ENCODE measurements at places on chromosomes 3 and 15. TPM values are rescaled to one million over a fixed set of nuclear protein-coding genes. Genes with fewer than 3 reads are reported as not detected.

Gene OCA2
- not detected for total RNA-seq

Gene P2RY1
- not detected for total RNA-seq

DNA sequence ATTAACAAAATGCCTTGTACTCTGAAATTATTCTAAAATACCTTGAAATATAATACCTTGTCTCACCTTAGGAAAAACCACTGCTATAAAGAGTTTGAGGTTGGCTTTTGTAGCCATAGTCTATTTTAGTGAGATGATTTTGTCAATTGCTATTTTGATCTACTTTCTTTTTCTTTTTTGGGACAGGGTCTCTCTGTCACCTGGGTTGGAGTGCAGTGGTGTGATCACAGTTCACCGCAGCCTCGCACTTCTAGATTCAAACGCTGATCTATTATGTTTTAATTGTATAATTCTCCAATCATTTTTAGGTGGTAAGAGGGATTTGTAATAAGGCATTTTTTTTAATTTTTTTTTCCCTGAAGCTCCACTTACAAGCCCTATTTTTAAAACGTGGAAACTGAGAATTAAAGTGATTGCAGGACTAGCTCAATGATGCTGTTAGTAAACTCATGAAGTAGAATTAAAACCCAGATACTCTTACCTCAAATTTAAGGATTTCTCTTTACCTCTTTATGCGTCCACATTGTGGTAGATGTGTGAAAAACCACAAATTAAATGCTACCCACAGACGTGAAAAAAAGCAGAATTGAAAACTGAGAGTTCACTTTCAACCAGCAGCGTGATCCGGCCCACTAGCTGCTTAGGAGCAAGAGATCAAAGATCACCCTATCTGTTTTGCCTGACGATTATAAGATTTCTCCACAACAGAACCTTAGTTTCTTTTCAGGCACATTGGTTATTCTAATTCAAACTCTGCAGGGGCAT lies 384.2 kb downstream of the CGGBP1 start:
- DNase-seq = no peak

DNA sequence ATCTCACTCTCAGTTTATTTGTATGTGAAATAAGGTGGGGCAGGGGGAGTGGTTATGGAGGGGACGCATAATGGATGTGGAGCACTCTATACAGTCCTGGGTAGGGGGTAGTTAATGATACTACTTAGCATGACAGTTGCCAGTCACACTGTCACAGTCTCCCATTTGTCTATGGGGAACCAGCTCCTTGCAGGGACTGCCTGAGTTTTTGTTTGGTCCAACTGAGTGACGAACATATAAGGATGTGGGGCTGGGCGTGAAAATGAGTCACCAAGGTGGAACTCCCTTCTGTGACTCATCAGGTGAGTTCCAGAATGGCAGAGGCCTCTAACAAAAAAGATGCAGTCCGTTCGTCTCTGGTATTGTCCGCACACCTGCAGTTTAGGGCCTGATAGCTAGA lies 235.3 kb upstream of the ST8SIA2 start:
- peak; percentile 34 for DNase-seq

Gene SLC2A2
- not detected for total RNA-seq

DNA sequence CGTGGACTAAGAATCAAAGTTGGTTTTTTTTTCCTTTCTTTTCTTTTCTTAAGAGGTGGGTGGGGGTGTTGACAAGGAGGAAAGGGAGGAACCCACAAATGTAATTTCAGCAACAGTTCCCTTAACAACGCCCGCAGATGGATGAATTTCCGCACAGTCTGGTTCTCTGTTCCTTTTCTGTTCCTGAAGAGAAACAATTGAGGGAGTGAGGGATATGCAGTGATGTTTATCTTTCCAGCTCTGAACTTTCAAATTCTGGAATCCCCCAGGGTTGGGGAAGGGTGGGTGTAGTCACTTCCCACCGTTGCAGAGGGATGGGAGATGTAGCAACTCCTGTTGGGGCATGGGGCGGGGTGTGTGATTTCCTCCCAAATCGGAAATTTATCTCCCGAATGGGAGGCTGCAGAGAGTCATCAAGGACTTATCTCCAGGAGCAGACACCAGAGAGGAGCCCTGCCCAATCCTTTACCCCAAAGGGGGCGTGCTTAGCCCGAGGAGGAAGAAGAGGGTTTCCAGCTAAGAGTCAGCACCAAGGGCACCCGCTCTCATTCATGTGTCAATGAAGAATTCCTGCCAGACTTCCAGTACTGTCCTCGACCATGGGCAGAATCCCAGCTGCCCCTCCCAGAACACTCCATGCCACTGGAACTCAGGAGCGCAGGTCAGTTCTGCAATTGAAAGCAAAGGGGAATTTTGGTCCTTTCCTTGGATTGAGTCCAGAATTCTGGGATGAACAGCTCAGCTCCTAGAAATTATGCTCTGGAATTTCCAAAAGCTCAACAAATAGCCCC lies 35.0 kb upstream of the CFAP161 start:
- DNase-seq = no peak

DNA sequence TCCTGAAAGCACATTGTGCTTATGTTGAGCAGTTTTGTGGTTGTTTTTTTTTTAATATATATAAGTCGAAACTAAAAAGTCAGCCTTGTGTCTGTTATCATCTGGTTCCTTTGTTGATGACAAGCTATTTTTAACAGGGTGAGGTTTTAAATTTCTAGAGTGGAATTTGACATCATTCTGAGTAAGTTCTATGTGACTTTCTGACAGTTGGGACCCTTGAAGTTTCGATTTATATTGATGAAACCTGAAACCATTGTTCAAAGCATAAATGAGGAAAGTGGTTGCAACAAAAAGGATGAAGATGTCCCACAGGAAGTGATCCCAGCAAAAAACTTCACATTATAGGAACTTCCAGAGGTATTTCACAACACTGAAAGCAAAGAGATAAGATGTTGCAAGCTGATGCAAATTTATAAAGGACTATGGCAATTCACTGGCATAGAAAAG lies 94.0 kb downstream of the CYP19A1 start:
- no peak for DNase-seq

Gene XCR1
- total RNA-seq = not detected

GRCh38 chr3:122942239-122942638 lies 85.3 kb downstream of the SEMA5B start:
- DNase-seq = no peak

DNA sequence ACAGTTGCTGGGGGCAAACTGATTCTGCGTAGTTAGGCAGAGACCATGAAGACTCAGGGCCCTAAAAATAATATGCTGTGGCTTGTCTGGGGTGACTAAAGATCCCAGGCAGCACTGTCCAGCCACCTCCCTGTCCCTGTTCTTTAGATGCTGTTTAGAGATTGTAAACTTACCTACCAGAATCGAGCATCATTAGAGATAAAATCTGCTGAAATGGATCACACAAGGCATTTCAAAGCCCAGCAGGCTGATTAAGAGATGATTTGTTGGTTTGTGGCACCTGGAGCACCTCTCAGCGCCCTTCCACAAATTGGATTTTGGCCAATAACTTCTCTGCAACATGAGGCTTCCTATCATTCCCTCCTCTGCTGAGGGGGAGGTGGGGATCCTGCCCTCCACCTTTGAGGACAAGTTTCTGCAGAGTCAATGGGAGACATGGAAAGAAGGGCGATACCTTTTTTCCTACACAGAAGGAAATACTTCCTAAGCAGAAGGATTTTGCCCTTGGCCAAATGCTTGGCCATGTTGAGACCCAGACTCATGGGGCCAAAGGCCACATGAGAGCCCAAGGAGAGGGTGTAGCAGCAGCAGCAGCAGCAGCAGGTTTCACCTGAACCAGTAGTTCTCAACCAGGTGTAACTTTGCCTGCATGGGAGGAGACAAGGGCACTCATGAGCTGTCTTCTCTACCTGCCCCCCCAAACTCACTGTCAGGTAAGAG lies 37.5 kb downstream of the SEMA5B start:
- DNase-seq = no peak

DNA sequence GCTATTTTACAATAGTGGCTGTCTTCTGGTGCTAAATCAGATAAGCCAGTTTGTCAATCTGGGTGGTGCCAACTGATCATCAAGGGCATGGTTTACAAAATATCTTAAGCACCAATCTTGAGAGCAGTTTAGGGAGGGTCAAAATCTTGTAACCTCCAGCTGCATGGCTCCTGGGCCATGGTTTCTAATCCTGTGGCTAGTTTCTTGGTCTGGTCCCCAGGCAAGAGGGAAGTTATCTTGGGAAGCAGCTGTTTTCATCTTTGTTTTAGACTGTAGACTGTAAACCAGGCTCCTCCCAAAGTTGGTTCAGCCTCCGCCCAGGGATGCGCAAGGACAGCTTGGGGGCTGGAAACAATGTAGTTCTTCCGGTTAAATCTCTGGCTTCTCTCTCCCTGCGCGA lies 166.8 kb downstream of the IL1RAP start:
- DNase-seq = no peak

GRCh38 chr3:126885425-126885824 lies 97.5 kb upstream of the PLXNA1 start:
- no peak for DNase-seq

DNA sequence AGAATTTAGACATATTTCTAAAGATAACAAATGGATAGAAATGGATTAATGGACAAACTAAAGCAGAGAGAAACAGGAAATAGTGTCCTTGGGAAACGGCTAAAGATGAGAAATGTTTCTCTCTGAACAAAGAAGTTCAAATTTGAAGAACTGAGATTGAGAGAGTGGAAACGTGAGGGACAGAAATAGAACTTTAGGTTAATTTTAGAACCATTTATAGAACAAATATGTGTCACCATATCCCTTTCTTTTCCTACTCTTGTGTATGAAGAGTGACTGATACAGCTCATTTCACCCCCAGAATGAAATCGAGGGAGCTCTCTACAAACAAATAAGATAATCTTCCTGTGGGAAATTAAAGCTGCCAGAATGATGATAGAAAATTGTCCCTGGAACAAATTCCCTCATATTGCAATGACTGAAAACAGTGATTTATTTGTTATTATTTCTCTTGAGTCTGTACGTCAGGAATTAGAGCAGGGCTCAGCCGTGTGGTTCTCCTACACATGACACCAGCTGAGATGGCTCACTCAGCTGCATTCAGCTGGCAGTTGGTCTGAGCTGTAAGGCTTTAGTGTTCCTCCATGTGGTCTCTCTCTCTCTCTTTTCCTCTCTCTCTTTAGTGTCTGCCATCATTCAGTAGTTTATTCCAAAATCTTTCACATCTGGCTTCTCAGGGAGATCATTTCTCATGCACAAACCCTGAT lies 46.6 kb upstream of the ARPP21 start:
- DNase-seq = no peak

- no peak for DNase-seq
Measured at GRCh38 chr15:89087161-89087829, 961 bp upstream of the ABHD2 start.

DNA sequence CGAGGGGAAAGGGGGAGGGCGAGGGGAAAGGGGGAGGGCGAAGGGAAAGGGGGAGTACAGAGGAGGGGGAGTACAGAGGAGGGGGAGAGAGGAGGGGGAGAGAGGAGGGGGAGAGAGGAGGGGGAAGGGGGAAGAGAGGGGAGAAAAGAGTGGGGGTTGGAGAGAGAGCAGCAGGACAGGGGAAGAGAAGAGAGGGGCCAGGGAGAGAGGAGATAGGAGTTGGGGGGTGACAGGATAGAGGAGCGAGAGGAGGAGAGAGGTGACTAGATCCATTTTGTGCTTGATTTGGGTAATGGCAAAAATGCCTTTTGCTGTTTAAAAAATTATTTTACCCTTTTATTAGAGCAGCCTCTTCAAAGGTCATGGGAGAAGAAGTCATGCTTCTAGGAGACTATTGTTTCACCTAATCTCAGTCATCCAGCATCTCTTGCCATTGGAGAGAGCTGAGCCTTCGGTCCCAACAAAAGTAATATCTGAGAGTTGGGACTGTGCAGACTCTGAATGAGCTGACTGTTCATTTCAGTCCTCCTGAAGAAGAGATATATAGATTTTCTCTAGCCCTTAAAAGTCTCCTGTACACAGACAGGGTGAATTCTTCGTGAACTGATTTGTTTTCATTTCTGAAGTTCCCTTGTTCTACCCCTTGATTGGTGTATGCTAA lies 15.1 kb upstream of the TOP2B start:
- DNase-seq = no peak

Gene CPLX3
- 0.36 TPM for total RNA-seq

Gene SLC51B
- not detected for total RNA-seq

Gene THBS1
- total RNA-seq = 16.1 TPM

DNA sequence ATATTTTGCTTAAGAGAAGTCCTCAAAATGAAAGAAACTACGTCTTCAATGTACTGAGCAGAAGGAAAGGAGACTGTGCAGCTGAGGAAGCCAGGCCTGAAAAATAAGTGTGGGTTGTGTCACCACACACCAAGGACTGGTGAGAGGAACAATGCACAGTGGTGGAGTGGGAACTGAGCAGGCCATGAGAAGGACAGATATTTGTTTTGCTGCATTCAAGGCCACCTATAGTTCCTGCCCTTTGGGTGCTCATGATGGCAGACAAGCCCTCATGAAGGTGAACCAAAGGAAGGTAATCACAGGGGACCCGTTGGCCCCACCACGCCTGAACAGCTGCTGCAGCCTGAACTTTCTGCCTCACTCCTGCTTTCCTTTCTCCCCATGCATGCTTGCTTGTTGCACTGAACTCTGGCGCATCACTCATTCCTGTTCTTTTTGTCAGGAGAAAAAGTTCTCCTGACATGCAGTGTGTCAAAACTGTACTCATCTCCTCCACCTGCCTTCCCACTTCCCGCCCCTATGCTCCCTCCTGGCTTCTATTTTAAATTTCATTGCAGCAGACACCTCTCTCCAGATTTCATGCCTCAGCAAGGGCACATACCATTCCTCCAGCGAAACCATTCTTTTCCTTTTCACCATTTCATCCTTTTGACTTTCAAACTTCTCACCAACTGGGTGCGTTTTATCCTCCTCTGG lies 2.2 kb upstream of the RNF7 start:
- no peak for DNase-seq

Gene SUCNR1
- not detected for total RNA-seq

DNA sequence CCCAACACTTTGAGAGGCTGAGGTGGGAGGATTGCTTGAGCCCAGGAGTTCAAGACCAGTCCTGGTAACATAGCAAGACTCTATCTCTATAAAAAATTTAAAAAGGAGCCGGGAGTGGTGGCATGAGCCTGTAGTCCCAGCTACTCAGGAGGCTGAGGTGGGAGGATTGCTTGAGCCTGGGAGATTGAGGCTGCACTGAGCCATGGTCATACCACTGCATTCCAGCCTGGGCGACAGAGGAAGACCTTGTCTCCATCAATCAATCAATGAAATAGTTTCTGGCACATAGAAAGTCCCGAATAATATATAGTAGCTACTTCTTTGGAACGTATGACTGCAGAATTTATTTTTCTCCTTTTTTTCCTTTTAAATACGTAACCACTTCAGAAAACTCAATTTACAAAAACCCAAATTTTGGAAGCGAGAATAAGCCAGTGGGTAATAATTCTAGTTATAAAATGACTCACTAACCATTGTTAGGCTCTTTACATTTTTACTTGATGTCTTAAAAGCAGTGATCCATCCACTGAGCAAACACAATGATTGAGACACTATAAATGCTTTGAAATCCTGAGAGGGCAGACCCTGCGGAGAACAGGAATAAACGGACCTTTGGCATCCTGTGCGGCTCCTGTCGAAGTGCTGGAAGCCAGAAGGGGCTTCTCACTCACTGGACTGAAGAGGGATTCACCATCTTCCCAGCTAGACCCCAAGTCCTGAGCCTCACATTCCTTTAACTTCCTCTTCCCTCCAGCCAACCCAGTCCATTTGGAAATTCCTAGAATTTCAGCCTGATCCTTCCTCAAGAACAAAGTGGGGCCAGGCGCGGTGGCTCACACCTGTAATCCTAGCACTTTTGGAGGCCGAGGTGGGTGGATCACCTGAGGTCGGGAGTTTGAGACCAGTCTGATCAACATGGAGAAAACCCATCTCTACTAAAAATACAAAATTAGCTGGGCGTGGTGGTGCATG lies 68.4 kb upstream of the MFGE8 start:
- DNase-seq = no peak

Gene COPG1
- 77.0 TPM for total RNA-seq

- DNase-seq = no peak
Measured at GRCh38 chr3:88987776-88988175, 119.6 kb upstream of the EPHA3 start.

Measured in CD8-positive, alpha-beta T cell (primary cell).